ENCODE measurements at places on chromosomes 1 and 21. TPM values are rescaled to one million over a fixed set of nuclear protein-coding genes. Genes with fewer than 3 reads are reported as not detected.
A peak's percentile ranks its signal among the peaks of the same experiment; 100 is the strongest.

The GORAB gene
- 7.5 TPM for polyA plus RNA-seq

The C1QA gene
- polyA plus RNA-seq, result not detected

The IQGAP3 gene
- 16.0 TPM for polyA plus RNA-seq

DNA sequence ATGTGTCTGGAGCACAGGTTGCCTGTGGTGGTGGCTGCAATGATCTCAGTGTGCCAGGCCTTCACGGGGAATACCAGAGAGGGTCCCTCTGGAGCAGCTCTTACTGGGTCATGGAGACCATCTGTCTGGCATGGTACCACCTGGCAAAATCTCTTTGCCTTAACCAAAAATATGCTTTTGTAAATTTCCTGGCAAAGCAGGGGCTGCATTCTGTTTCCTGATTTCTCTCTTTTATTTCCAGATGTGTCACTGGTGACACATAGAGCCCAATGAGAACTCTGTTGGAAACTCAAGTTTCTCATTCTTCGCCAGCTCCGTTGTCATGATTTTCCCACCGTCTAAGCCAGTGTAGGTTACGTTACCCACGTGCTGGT lies 136.5 kb downstream of the FGGY start:
- no peak for DNase-seq

- peak; percentile 40 for DNase-seq
Observed at GRCh38 chr1:242128951-242129502, 130.1 kb upstream of the MAP1LC3C start.
